ENCODE measurements at places on chromosomes 6 and 20.

- DNase-seq: no peak
Measured at GRCh38 chr6:39439342-39440038, 117.0 kb upstream of the KCNK16 start.

DNA sequence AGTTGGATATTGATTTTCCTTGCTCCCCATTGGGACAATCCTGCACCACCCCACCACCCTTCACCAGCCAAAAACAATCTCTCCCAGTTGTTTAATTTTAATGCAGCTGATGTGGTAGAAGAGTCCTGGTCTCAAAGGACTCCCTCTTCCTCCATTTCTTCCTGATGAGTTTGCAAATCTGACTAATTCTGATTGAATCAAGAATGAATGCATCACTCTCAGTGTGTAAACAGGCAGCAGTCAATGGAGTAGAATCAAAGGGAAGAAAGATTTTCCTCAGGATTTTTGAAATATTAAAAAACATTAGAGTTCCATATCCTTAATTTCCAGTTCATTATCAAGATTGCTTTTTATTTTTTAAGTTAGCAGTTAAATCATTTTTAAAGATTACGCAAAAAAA lies 54.0 kb downstream of the PLG start:
- DNase-seq: no peak

- no peak for DNase-seq
Measured at GRCh38 chr6:135030532-135031178, 24.0 kb downstream of the HBS1L start.

- no peak for DNase-seq
Measured at GRCh38 chr20:48414786-48415185, 413.0 kb downstream of the PREX1 start.

GRCh38 chr20:15185913-15186312 lies 848.5 kb upstream of the FLRT3 start:
- DNase-seq: no peak

DNA sequence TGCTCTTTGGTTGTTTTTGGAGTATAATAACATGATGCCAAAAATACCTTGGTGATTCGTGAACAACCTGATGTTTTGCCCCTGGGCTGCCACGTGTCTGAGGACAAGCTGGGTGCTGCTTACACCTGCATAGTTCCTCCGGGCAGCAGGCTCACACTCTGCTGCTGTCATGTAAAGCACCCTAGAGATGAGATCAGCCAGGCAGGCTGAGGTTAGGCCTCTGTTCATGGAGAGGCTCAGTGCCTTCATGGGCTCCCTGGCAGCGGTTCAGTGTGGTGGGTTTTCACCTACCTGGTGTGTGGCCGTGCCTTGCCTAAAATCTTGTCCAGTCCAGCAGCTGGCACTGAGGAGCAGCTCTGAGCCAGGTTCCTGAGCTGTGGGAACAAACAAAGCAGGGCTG lies 60.1 kb upstream of the TAGAP start:
- no peak for DNase-seq

DNA sequence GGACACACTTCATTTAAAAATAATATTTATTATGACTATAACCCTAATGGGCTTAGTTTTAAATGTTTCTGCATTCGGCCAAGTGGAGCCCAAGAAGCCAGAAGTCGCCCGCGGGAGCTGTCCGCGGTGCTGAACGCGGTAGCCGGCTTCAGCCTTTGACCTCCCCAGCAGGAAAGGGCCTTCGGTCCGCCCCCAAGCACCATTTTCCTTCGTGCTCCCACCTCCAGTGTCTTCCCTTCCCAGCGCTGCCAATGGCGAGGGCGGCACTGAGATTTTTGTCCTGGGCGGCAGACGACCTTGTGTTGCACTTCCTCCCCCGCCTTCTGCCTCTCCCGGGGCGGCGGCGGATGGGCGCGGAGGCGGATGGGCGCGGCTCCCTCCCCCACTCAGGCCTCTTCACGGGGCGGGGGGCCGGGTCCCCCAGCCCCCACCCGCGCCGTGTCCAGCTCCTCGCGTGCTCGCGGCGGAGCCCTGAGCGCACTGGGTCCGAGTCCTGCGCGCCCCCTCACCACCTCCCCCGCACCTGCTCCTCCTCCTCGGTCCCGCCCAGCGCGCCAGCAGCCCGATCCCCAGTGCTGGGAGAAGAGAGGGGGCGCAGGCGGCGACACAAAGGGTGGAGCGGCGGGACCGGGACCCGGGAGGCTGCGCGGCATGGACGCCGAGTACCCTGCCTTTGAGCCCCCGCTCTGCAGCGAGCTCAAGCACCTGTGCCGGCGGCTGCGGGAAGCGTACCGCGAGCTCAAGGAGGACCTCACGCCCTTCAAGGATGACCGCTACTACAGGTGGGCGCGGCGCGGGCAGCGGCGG lies 23.6 kb upstream of the TMEM181 start:
- DNase-seq: peak; percentile 74

GRCh38 chr20:10584371-10584770 lies 89.4 kb downstream of the JAG1 start:
- DNase-seq: no peak

GRCh38 chr6:62808565-62809293 lies 402.5 kb upstream of the FKBP1C start:
- peak; percentile 78 for DNase-seq

DNA sequence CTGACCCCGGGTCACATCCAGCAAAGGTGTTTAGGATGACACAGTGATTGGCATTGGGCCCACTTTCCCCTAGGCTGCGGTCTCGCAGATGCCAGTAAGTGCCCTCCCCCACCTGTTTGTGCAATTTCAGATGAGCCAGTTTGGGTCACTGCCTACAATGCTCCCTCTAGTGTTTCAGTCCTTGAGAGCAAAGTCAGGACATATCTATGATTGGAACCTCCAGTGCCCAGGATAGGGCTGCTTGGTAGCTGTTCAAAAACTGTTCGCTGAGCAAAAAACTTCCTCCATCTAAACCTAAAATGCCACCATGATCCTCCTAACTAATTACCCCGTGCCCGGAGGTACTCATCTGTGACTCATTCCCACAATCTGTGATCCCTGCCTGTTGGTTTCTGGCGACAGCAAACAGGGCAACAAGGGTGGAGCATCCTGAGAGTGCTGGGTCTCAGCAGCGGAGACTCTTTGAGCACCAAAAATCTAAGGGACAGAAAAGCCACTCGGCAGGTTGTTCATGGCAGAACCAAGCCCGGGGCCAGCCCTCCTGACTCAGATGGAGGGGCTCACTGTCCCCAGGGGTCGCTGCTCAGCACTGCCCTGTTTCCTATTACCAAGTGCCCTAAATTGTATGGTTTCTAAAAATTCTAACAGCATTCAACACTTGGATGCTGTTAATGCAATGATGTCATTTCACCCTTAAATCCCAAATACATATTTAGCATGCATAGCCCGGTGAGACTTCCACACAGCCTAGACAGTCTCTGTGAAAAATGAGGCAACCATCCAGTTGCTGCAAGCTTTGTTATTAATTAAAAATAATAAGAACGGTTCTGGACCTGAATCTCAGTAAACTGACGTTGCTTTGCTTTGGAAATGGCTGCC lies 5.0 kb downstream of the VSX1 start:
- DNase-seq: peak; percentile 15

DNA sequence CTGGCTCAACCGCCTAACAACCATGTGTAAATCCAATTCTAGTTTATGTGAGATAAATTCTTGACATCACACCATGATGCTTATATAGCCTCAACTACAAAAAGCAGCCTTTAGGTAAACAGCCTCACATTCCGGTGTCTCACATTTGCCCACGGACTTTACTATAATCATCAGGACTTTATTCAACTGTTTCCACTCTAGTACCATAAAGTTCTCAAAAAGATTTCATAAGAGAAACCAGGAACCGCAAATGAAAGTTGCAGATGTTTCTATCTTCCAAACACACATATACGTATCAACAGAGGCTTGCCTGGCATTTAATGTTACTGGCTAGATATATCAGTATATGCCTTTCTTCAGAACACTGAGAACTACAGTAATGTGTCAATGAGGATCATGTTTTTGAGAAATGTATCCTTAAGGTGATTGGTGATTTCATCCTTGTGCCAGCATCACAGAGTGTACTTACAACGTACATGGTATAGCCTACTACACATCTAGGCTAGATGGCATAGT lies 80.0 kb downstream of the EPB41L2 start:
- DNase-seq: no peak

GRCh38 chr6:45706319-45706718 lies 309.3 kb downstream of the CLIC5 start:
- no peak for DNase-seq

GRCh38 chr20:13458860-13459451 lies 179.8 kb downstream of the TASP1 start:
- no peak for DNase-seq

- DNase-seq: no peak
Measured at GRCh38 chr6:160974304-160974771, 17.2 kb upstream of the MAP3K4 start.

GRCh38 chr6:100229512-100229911 lies 235.2 kb downstream of the SIM1 start:
- DNase-seq: no peak

DNA sequence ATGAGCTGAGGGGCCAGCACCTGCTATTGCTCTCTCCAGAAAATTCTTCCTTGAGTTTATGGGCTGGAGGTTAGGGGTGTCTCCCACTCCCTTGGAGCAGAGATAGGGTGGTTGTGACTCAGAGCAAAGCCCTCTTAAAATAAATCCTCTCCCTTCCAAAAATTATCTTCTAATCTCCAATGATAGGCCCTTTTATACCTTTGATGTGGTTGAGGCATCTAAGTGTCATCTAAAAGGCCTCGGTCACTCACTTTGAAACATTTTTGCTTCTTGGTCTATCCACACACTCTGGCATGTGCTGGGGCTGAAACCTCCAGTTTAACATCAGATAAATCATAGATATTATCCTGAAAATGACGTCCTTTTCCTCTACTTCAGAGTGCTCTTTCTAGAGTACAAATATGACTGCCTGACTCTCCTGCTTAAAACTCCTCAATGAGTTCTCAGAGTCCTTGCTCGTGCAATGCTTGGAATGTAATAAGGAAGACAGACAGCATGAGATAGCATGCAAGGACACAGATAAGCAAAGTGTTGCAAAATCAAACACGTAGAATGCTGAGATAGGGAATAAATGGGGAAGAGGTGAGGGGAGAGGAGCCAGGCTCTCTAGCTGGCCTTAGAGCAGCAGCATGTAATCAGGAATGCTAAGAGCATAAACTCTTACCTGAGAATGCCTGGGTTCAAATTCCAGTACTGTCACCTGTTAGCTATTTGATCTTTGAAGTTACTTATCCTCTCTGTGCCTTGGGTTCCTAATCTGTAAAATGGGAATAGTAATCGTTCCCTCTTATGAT lies 374.1 kb upstream of the CITED2 start:
- DNase-seq: no peak

DNA sequence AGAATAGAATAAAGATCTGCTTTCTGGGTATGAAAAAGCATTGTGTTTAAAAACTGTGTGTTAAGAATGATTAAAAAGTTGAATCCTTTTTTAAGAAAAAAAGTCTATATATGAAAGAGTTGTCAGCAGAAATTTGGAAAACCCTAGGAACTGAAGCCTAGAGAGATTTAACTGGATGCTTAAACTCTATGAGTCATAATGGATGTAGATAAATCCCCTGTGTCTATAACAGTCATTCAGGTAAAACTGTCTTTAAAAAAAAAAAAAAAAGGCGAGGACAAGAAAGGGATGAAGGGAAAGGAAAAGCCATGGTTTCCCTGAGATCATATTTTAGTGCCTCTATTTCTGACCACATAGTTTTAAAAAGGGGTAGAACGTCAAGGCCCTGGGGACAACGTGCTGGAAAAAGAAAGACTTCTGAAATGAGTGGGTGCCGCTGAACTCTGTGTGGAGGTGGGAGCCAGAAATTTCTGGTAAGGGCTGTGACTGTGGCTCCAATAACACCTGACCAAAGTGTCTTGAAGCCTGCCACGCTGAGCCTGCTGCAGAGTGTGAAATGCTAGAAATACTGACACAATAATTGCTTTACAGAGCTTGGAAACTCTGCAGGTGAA lies 302.6 kb upstream of the ARID1B start:
- no peak for DNase-seq

GRCh38 chr20:8322662-8323217 lies 190.7 kb downstream of the PLCB1 start:
- no peak for DNase-seq

DNA sequence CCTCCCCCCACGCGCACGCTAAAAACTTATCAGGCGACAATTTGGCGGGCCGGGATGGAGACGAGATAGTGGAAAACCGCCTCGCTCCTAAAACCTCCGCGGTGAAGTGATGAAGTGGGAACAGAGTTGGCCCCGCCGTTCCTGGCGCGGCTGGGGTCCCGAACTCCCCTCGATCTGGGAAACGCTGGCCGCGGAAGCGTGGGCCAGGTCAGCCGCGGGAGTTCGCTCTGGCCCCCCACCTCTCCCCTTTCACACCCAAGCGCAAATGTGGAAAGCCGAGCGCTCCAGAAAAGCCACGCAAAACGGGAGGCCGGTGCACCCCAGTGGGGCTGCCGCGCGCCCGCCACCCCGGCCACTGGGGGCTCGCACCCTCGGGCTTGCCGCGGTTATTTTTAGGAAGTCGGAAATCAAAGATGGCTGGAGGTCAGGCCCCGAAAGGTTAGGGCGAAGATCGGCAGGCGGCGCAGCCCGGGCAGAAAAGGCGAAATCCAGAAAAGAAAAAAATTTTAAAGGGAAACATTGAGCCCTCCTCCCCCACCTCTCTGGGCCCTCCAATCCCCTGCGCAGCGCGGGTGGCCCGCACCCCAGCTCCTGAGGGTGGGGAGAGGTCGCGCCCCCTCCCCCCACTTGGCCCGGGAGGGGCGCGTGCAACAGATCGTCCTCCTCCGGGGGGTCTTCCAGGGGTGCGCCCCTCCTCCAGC lies 1.0 kb downstream of the SALL4 start:
- DNase-seq: no peak

DNA sequence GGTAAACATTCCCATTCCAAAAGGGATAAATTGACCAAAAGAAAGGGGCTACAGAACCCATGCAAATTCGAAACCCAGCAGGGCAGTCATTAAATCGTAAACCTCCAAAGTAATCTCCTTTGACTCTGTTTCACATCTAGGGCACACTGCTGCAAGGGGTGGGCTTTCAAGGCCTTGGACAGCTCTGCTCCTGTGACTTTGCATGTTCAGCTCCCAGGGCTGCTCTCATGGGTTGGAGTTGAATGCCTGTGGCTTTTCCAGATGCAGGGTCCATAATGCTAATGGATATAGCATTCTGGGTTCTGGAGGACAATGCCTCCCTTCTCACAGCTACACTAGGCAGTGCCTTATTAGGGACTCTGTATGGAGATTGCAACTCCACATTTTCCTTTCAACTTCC lies 211.9 kb upstream of the MANEA start:
- no peak for DNase-seq

DNA sequence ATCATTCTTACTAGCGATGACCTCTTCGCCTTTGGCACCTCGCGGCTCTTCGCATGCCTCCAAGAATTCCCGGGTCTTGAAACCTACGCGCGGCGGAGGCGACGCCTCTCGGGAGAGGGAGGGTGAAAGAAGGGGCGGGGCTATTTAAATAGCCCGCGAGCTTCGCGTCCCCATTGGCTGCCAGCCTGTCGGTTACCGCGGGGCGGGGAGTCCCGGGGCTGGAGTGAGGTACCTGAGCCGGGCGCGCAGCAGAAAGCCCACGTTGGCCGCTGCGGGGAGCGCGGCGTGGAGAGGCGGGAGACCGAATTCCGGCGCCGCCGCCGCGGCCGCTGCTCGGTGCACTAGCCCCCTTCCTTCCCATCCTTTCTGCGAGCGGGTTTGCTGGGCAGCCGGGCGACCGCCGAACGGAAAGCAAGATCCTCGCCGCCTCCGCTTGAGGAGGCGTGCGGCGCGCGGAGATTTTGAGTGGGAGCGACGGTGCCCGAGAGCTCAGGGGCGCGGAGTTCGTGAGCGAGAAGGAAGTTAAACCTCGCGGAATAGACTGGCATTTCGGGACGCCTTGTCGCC lies at the start of gene BMP6:
TSS of gene BMP6 (plus strand) at position 251 of the 567 bp plus-strand sequence. CDS start 857 bp downstream, outside the sequence.
- DNase-seq: peak; percentile 92

GRCh38 chr20:50504231-50504823 lies 5.9 kb upstream of the PTPN1 start:
- DNase-seq: peak; percentile 56

- DNase-seq: no peak
Measured at GRCh38 chr6:121694801-121695251, 259.4 kb downstream of the GJA1 start.
